ENCODE measurements at places on chromosomes 13 and 19.

DNA sequence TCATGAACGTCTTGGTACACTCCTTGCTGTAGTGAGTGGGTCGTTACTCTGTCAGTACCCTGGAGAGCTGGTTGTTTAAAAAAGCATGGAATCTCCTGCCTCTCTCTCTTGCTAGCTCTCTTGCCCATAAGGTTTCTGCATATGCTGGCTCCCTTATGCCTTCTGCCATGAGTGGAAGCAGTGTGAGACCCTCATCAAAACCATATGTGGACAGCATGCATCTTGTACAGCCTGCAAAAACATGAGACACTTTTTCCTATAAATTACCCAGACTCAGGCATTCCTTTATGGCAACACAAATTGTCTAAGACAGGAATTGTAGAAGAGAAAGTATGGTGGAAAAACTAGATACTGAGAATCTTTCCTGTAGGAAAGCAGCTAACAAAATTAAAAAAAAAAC is 516.3 kb downstream of the SLITRK6 start:
- no peak for DNase-seq

DNA sequence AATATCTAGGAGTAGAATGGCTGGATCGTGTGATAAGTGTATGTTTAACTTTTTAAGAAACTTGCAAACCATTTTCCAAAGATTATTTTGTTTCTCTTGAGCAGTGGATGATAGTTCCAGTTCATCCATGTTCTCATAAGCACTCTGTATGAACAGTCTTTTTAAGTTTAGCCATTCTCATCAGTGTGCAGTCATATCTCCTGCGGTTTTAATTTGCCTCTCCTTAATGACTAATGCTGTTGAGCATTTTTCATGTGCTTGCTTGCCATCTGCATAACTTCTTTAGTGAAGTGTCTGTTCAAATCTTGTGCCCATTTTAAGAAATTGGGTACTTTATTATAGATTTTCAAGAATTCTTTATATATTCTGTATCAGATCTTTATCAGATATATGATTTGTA is 58.6 kb downstream of the WASF3 start:
- DNase-seq: no peak

DNA sequence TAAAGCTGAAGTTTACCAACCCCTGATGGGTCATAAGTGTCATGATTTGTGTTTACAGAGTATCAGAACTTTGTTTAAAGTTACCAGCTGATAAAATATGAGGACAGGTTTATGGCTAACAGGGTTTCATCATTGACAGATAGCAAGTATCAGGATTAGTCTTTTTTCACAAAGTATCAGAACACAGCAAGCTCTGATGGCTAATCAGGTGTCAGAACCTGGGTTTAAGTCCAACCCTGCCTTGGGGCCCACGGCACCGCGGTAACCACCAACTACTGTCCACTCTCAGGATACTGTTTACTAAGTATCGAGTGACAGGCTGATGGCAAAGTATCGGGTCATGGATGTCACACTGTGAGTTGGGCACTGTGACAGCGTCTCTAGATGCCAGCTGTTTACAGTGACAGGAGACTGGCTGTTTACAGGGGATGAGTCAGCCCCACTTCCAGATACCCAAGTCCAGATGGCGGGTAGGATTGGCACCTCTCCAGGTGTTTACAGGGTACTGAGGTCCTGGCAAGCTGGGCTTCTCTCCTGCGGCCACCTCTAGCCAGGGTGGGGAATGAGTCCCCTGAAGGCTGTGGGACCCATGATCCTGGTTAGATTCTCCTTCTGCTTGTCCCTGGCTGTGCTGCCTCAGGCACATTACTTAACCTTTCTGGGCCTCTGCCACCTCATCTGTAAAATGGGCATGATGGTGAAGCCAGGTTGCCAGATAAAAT is 21.8 kb downstream of the ARRDC2 start:
- DNase-seq: no peak

- DNase-seq: no peak
Observed at GRCh38 chr13:26980099-26981031, 191.2 kb downstream of the USP12 start.

DNA sequence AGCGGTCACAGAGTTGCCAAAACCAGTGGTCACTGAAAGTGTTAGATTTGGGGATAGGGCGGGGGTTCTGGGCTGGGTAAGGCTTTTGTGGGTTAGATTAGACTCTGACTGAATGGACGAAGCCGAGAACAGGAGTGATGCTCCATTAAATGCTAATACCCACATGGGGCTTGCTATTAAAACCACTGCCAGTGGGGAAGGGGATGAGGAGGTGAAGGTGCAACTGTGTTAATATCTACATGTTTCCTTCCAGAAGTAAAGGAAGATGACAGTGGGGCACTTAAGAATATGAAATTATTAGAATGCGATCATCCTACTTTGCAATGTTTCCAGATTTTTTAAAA is 573 bp upstream of the ZNF614 start:
- DNase-seq: no peak

GRCh38 chr13:42000846-42001245 is 39.9 kb upstream of the VWA8 start:
- DNase-seq: no peak

DNA sequence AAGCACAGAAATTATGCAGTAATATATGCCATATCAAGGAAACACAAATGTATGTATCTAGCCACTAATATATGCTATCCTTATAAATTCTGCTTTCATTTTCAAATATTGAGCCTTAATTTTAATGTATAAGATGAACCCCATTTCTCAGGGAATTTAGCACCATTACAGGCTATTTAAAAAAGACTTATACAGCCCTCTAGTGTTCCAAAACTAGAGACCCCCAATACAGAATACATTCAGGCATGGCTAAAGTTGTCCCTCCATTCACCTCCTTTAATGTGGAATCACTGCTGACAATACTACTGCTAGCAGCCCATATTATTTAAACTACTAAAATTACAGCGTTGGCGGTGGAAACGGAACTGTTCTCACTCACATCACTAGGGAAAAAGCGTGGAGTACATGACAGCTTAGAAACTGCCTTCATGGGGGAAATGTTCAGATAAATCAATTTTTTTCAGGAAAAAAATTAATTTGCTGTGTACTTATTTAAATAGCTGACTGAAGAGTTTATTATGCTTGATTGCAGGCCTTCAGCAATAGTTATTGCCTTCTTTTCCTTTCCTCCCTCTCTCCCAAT is 541.0 kb downstream of the PCDH9 start:
- no peak for DNase-seq

DNA sequence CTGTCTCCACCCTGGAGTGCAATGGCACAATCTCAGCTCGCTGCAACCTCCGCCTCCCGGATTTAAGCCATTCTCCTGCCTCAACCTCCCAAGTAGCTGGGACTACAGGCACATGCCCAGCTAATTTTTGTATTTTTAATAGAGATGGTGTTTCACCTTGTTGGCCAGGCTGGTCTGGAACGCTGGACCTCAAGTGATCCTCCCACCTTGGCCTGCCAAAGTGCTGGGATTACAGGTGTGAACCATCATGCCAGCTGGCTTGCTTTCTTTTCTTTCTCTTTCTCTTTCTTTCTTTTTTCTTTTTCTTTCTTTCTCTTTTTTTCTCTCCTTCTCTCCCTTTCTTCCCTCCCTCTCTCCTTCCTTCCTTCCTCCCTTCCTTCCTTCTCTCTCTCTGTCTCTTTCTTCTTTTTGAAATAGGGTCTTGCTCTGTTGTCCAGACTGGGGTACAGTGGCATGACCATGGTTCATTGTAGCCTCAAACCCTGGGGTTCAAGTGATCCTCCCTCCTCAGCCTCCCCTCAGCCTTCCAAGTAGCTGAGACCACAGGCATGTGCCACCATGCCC is 33.3 kb upstream of the NFIC start:
- no peak for DNase-seq

DNA sequence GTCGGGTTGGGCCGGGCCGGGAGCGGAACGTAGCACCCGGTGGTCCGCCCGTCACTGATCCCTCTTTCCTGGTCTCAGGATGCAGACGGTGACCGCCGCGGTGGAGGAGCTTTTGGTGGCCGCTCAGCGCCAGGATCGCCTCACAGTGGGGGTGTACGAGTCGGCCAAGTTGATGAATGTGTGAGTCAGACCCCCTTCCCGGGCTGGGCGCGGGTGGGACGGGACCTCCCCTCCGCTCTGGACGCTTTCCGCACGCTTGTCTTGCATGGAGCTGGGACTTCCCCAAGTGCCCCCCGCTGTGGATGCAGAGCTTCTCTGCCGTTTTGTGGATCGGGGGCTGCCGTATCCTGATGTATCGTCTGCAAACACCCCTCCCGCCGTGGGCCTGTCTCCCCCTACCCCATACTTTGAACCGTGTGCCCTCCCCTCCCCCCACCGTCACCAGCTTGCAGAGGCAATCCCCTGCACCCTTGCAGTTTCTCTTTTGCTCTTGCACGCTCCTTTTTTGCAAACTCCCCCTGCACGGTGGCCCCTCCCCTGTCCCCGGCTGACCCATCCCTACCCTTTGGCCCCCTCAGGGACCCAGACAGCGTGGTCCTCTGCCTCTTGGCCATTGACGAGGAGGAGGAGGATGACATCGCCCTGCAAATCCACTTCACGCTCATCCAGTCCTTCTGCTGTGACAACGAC is 669 bp downstream of the GADD45B start:
- peak; percentile 67 for DNase-seq

DNA sequence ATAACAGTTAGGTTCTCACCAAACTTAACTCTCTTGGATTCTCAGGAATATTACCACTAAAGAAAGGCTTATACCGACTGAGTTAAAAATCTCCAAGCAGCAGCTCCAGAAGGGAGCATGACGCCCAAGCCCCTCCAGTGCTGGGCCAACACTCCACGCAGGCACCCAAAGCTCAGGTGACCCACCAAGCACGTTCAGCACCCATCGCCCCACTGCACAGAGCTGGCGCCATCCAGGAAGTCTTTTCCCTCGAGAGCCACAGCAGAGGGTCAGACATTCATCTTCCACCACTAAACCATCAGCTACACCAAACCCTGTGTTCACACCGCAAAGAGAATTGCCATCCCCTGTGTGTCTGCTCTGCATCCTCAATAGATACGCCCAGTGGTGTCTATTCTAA is 65.7 kb downstream of the SOX1 start:
- no peak for DNase-seq

DNA sequence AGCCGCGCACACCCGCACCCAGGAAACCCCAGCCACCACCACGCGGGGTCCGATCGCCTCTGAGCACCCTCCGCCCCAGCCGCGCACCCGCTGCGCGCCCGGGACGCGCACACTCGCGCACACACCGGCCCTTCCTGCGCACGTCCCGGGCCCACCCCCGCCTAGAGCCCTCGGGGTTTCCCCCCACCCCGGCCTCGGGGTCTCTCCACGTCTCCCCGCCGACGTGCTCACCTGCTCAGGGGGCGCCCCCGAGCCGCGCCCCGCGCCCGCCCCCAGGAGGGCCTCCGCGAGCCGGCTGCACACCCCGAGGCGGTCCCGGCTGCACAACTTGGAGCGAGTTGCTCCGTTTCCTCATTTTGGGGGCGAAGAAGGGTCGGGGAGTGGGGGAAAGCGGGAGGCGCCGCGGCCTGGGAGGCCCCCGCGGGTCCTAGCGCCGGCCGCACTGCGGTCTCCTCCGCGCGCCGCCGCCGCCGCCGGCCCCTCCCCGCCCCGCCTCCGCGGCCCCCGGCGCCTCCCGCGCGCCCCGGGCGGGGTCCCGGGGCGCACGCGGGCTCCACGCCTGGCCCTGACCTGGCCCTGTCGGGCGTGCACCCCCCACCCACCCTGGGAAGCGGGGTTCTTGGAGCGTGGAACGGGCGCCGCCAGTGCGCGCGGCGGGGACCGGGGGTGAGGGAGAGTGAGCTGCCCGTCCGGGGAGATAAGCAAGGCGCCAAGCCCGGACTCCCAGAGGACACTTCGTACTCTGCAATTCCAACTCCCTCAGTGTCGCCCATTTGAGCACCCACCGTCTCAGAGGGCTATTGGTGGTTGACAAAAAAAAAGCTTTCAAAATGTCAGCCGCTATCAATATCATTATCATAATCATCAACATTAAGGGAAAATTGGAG is at the start of gene MATK:
MATK (minus strand) TSS at position 444 of the 887 bp plus-strand sequence. CDS start 1,246 bp downstream, outside the sequence.
- no peak for DNase-seq

- DNase-seq: peak; percentile 4
Observed at GRCh38 chr13:70964124-70964523, 855.9 kb upstream of the KLHL1 start.

DNA sequence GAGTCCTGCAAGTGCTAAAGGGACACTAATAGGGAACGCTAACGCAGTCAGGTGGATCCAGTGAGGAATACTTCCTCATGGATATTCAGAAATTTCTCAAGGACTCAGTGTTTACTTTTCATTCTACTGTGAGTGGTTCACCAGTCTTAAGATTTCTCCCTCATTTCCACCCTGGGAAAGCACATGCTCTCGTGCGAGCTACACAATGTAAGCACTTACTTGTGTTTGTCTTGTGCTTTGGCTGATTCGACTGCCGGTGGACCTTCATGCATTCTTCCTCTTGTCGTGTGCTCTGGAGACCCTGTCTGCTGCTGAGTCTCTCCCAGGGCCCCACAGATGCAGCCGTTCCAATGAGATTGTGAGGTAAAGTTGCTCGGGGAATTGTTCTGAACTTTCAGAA is 180.1 kb downstream of the NUFIP1 start:
- DNase-seq: no peak

DNA sequence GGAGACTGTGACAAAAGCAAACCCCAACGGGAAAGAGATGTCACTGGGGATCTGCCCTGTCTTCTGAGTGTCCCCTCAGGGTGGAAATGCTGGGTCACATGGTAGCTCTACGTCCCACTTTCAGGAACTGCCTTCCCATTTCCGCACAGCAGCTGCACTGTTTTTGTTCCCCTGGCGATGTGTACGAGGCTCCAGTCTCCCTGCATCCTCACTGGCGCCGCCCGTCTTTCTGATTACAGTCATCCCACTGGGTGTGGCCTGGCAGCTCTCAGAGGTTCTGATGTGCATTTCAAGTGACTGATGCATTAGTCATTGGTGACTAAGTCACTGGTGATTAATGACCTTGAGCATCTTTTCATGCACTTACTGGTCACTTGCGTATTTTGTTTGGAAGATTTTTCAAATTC is 21.2 kb downstream of the PCID2 start:
- DNase-seq: peak; percentile 62

DNA sequence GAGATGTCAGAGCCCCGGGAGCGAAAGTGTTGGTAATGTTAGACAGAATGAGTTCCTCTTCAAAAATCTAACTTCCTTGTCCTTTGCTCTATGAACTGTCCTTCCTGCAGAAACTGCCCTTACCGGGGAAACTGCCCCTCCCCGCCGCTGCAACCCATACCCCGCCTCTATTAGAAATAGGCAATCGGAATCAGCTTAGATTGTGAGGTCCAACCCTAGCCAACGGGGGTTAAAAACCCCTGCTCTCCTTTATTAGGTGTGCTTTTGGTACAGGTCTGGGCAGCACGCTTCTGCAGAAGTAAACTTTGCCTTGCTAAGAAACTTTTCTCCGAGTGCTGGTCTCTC is 11.5 kb upstream of the CAPNS1 start:
- no peak for DNase-seq

- DNase-seq: no peak
Observed at GRCh38 chr19:51503896-51504295, 2.3 kb upstream of the SIGLEC12 start.

GRCh38 chr13:33409673-33410510 is 124.3 kb upstream of the STARD13 start:
- no peak for DNase-seq

DNA sequence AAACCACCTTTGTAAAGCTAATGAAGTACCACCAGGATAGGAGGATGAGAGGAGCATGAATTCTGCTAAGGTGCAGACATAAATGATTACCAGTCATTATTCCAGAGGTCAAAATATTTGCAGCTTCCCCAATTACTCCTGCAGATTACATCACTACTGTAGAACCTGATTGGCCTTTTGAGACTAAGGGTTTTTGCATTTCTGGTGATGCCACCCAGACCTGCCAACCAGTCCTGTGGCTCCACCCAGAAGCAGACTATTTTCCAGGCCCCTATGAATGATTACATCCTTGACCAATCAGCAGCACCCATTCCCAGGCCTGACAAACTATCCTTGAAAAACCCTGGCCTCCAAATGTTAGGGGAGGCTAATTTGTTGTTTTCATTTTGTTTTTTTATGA is 11.2 kb upstream of the KCNC3 start:
- no peak for DNase-seq

All from activated CD4-positive, alpha-beta T cell treated with anti-CD3 and anti-CD28 coated beads, Interleukin-2, amount 50 U/mL, for 16 hours (primary cell).